Hematopoietic multipotent progenitor cell treated with erythropoietin and hydrocortisone succinate and interleukin-3 and kit ligand, for 8 days (in vitro differentiated cells): ENCODE measurements at places on chromosomes 2 and 18.

DNA sequence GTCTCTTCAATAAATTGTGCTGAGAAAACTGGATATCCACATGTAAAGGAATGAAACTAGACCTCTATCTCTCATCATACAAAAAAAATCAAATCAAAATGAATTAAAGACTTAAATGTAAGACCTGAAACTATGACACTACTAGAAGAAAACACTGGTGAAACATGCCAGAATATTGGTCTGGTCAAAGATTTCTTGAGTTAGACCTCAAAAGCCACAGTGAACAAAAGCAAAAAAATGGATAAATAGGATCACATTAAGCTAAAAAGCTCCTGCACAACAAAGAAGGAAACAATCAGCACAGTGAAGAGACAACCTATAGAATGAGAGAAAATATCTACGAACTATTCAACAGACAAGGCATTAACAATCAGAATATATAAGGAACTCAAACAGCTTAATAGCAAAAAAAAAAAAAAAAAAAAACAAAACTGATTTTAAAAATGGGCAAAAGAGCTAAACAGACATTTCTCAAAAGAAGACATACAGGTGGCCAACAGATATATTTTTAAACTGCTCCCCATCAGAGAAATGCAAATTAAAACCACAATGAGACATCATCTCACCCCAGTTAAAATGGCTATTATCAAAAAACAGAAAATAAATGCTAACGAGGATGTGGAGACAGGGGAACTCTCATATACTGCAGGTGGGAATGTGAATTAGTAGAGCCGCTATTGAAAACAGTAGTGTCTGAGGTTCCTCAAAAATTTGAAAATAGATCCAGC is 66.3 kb downstream of the NCKAP1 start:
- DNase-seq = no peak

DNA sequence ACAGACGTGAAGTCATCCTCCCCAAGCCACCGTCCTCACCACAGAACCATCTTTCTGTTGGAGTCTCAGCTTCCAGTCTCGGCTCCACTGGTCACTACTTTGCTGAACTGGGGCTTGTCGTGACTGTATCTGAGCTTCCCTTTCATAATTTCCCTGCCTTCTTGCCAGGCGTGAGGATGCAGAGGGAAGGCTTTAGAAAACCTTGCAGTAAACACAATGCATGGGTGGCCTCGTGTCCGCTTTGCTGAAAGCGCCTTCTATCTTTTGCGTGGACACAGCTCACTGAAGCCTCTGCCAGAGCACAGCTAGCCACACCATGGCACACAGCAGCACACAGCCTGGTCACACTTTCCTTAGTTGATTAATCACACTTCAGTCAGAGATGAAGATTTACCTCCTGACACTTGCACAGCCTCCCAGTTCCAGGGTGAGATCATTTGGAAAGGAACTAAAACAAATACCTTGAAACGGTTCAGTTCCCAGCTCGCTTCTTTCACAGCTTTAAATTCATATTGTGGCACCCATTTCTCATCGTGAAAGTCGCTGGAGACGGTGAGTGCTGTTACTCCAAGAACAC is 2.8 kb upstream of the GPR45 start:
- DNase-seq = no peak

GRCh38 chr2:72132981-72133720 is 14.5 kb downstream of the CYP26B1 start:
- DNase-seq = no peak

- peak; percentile 37 for DNase-seq
These were observed 42.0 kb downstream of the ZFP36L2 start for GRCh38 chr2:43184339-43184895.

DNA sequence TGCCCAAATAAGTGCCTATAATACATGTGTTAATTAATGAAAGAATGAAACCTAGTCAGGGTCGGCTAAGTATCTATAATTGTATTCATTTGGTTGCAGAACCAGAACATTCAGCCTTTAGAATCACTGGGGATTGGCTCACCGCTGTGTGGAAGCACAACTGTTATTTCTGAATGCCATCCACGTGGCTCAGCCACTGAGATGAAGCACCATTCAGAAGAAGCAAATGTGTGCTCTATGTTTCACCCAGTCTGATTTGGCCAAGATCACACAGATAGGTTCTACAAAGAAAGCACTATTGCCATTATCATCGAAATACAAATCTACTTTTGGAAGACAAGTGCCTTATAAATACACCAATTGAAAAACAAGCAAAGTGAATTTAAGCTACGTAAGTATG is 30.6 kb upstream of the SPOPL start:
- no peak for DNase-seq

GRCh38 chr2:144912206-144912605 is 392.3 kb upstream of the ZEB2 start:
- DNase-seq = no peak

DNA sequence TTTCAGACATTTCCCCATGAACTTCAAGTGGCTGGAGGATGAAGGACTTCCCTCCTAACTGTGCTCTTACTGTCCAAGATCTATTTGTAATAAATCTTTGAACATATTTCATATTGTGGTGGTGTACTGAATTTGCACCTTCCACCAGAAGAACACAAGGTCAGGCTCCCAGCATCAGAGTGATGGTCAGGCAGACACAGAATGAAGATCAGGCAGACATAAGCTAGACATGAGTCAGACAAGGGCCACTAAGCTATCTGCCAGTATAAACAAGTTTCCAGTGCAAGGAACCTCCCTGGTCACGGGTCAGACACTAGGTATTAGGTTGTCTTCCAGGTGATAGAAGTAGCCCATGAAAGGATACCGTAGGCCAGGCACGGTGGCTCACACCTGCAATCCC is 20.0 kb downstream of the AQP12B start:
- DNase-seq = no peak

DNA sequence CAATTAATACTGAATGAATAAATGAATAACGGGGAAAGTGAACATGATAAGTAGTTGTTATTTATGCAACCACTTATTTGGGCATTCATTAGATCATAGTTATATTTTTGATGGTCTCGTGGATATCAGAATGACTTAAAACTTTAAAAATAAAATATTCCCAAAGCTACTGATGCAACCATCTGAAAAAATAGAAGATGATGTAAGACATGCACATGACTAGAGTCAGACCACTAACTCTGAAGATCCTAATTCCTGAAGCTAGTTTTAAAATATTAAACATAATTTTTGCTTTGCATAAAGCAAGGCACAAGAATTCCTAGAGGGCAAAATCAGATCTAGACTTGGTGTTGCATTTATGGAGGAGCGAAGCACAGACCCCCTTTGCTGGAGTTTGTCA is 616.1 kb downstream of the IRS1 start:
- DNase-seq = no peak

- DNase-seq = no peak
These were observed 149.3 kb upstream of the ALPP start for GRCh38 chr2:232228971-232229894.
